GM23338 (cell line): ENCODE measurements at places on chromosomes 4 and X.

DNA sequence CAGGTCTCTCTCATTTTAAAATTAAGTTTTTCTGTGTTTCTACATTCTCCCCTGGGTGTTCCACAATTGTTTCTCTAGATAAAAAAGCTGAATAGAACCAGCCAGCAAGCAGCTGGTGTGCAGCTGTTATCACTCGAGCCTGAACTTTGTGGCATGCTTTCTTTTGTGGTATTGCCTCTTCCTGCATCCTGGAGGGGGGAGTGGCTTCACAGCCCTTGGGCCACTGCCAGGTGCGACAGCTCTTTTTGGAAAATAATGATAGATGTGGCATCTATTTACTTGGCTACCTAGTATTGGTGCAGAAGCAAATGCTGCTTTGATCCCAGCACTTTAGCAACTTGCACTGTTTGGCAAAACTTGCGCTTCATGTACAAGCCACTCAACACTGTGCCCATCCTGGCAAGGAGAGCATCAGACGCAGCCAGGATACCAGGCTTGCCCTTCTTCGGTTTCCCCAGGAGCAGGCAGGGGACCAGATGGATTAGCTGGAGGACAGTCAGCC lies 69.4 kb downstream of the HMGB2 start:
- no peaks in the 10 kb centered on the region for H3K27me3 ChIP-seq
- peaks cover under 1% of the 10 kb centered on the region; the same call in 1 of the 2 replicates for H3K4me1 ChIP-seq
- H3K27ac ChIP-seq = no peak overlapping the region
- no peaks in the 10 kb centered on the region for H3K36me3 ChIP-seq
- DNase-seq = peak; percentile 31
- H3K4me3 ChIP-seq = no peak overlapping the region

DNA sequence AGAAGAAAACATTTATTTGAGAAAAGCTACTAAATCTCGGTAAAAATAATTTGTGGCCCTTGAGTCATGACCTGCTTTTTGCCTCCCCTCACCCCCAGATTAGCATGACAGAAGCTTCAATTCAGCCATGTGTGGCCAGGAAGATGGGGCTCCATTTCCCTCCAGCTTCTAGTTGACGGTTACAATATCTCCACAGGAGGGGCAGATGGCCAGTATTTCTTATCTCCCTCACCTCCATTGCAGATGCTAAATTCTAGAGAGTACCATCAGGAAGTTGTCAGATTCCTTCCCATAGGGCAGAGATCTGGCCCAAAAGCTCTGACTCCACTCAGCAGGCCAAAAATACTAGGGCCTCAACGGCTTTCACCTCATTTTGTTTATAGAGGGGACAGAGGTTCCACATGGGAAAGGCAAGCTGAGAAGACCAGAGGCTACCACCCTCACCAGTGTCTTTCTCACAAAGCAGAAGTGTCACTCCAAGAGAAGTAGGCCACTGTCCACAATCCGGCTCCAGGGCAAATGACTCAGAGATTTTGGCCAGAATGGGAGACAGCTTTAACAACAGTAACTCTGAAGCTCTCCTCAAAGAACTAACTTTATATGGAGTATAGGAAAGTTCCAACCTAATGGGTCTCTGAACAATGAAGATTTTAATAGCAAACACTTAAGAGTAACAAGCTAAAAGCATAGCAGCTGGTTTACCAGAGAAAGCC lies 108.3 kb downstream of the TBC1D19 start:
- H3K27ac ChIP-seq = 0 out of 2 replicates have a peak overlapping the region, but pooled peaks have one; percentile 22
- no peaks in the 10 kb centered on the region for H3K27me3 ChIP-seq
- H3K36me3 ChIP-seq = 0 out of 2 replicates have a peak, but pooled peaks cover 4% of the 10 kb centered on the region
- peak; percentile 22 for DNase-seq
- no peak overlapping the region for H3K4me3 ChIP-seq

DNA sequence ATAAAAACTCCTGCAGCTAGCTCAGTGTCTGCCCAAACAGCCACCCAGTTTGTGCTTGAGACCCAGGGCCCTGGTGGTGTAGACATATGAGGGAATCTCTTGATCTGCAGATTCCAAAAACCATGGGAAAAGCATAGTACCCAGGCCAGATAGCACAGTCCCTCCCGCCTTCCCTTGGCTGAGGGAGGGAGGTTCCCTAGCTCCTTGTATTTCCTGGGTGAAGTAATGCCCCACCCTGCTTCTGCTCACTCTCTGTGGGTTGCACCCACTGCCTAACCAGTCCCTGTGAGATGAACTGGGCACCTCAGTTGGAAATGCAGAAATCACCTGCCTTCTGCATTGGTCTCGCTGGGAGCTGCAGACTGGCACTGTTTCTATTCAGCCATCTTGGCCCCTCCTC lies 54.6 kb downstream of the USP26 start:
- DNase-seq = no peak
- no peak overlapping the region for H3K27ac ChIP-seq
- no peaks in the 10 kb centered on the region for H3K27me3 ChIP-seq
- no peaks in the 10 kb centered on the region for H3K4me1 ChIP-seq
- H3K4me3 ChIP-seq = no peak overlapping the region

DNA sequence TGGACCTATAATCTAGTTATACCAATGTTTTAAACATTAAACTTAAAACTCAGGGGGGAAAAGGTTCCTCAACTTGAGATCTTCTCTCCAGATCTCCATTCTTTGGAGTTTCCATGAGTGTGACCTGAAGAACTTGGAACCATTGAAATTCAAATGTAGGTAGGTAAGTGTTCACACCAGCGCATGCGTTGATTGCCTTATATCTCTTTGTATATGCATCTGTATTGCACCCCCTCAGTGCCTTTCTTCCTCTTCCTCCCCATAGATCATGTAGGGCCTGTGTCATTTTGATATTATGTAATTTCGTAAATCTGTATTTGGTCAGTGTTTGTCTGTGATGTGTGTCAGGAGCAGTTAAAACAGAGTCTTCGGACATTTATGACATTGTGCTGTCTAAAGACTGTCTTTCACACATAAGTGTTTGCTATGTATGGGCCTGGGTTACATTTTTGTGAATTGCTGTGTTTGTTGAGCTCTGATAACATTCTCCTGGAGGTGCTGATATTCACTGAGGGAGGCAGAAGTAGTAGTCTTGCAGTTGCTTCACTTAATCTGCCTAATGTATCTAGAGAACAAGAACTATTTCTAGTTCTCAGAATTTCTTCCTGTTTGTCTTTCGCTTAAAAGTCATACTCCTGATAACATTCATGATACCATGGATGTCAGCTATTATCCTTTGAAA lies 126.3 kb downstream of the RAP1GDS1 start:
- no peak for DNase-seq
- no peak overlapping the region for H3K4me3 ChIP-seq
- H3K27ac ChIP-seq = peak overlapping the region; percentile 42; the same call in 1 of the 2 replicates
- H3K27me3 ChIP-seq = no peaks in the 10 kb centered on the region
- H3K4me1 ChIP-seq = peaks cover 5% of the 10 kb centered on the region
- no peaks in the 10 kb centered on the region for H3K36me3 ChIP-seq

DNA sequence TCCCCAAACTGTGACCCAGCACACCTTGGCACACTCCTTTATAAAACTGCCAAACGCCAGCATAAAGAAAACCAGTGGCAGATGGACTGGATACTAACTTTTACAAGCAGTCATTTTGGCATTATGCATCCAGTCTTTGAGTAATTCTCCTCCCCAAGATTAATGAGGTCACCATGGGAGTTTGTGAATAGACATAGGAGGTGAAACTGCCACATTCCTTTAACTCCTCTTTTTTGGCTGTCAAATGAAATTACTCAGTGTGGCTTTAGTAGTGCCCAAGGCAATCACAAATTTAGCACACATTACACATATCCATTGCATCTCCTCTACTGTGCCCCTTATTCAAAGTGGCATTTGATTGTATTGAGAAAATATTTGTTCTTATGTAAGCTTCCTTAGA lies 315.3 kb upstream of the FGF13 start:
- H3K4me3 ChIP-seq = no peak overlapping the region
- no peaks in the 10 kb centered on the region for H3K4me1 ChIP-seq
- no peaks in the 10 kb centered on the region for H3K27me3 ChIP-seq
- DNase-seq = no peak

DNA sequence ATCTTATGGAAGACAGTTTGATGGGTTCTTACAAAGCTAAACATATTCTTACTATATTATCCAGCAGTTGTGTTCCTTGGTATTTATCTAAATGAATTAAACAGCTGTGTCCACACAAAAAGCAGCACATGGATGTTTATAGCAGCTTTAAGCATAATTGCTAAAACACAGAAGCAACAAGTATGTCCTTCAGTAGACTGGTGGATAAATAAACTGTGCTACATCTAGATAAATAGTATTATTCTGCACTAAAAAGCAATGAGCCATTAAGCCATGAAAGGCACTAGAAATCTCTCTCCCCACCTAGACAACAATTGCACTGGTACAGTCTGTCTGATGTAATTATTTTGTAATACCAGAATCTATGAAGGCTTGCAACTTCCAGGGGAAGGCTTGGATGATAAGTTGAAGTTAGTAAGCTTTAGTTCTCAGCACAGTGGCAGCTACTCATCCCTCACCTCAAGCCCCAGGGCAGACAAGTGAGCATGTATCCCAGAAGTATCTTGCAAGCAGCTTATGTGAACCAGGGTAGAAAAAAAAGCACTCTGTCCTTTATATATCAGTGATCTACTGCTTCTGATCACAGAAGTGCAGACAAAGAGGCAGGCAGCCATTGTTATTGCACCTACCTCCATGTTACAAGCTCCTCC lies 36.9 kb downstream of the WDR17 start:
- no peak overlapping the region for H3K27ac ChIP-seq
- DNase-seq = no peak
- H3K4me1 ChIP-seq = peaks cover 4% of the 10 kb centered on the region; the same call in 1 of the 2 replicates
- no peaks in the 10 kb centered on the region for H3K27me3 ChIP-seq

DNA sequence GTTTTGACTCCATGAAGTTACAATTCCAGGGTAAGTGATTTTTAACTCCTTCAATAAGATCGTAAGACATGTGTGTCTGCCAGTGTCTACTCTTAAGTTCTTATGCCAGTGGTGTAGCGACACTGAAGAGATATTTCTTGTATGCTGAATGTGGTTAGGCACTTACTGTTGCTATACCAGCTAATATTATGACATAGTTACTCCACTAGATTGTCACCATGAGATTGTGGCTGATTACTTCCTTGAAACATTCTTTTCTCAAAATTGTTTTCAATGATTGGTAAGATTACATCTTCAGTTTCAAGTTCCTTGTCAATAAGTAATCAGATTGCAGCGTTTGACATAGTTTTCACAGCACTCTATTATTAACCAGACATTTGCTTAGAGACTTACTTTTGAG lies 60.6 kb upstream of the PAGE5 start:
- no peak overlapping the region for H3K27ac ChIP-seq
- peaks cover 4% of the 10 kb centered on the region; the same call in 1 of the 2 replicates for H3K4me1 ChIP-seq
- H3K27me3 ChIP-seq = no peaks in the 10 kb centered on the region

DNA sequence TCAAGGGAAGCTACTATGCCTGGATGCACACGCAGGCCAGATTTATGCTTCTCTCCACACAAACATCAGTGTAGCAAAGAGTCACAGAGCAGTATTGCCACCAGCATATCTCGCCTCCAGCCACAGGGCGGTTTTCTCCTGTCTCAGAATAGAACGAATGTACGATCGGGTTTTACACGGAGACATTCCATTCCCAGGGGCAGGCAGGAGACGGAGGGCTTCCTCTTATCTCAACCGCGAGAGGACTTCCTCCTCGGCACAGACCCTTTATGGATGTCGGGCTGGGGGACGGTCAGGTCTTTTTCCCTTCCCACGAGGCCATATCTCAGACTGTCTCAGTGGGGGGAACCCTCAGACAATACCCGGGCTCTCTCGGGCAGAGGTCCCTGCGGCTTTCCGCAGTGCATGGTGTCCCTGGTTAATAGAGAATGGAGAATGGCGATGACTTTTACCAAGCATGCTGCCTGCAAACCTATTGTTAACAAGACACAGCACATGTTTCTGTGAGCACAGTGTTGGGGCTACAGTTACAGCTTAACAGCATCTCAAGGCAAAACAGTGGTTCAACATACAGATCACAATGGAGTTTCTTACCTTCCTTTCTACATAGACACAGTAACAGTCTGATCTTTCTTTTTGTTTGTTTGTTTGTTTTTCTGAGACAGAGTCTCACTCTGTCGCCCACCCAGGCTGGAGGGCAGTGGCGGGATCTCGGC lies 24.1 kb downstream of the CSF2RA start:
- no peaks in the 10 kb centered on the region for H3K27me3 ChIP-seq
- H3K27ac ChIP-seq = no peak overlapping the region
- no peak for DNase-seq
- no peaks in the 10 kb centered on the region for H3K4me1 ChIP-seq
- H3K36me3 ChIP-seq = no peaks in the 10 kb centered on the region
- no peak overlapping the region for H3K4me3 ChIP-seq

GRCh38 chrX:17687648-17688047 lies 49.6 kb upstream of the SCML1 start:
- no peaks in the 10 kb centered on the region for H3K4me1 ChIP-seq
- no peaks in the 10 kb centered on the region for H3K27me3 ChIP-seq
- no peaks in the 10 kb centered on the region for H3K36me3 ChIP-seq
- DNase-seq = no peak

DNA sequence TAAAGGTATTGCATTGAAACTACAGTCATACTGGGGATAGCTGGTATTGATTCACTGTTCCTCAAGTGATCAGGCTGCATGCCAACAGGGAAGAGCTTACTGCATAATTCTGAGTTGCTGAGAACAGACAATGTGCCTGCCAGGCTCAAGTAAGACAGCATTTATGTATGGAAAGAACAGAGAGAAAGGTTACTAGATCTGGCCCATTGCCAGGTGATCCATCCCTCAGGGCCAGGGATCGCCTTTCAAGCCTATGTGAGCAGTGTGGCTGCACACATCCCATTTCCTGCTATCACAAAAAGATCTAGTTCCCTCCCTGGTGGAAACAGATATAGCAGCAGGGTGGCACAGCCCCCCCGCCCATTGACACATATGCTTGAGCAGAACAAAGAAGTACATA lies 254.0 kb downstream of the TMA16 start:
- H3K27me3 ChIP-seq = no peaks in the 10 kb centered on the region
- no peaks in the 10 kb centered on the region for H3K4me1 ChIP-seq
- no peak overlapping the region for H3K27ac ChIP-seq
- no peaks in the 10 kb centered on the region for H3K36me3 ChIP-seq
- H3K4me3 ChIP-seq = no peak overlapping the region
